ENCODE measurements at places on chromosomes 3 and 15.

DNA sequence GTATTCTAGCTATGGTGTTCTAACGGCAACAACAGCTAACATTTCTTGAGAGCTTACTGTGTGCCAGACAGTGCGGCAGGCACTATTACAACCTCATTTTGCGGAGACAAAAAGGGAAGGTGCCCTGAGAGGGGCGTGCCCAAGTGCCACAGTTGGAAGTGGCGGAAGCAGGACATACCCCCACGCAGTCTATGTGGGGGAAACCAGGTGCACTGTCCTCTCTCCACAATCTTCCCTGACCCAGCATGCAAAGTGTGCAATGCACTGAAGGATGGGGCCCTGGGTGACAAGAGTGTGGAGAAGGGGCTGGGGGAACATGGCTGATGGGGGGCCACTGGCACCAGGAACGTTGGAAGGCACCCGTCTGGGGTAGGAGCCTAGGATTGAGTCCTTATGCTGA is 8.6 kb downstream of the ANP32A start:
- no peak for DNase-seq

- DNase-seq = peak; percentile 6
Measured at GRCh38 chr3:115359536-115359935, 212.4 kb upstream of the ZBTB20 start.

DNA sequence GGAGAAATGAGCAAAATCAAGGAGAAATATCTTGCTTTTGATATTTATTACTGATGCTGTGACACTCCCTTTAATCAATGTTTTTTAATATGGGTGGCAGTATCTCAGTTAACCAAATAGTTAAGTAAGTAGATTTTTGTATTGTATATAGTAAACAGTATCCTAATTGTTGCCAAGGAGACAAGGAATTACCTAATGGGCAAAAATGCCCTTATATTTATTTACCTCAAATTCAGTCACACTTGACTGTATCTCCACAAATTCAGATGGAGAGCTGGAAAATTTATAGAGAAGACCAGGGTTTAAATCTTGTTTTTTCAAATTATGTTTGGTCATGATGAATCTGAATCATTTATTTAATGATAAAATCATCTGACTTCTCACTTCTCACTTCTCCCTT is 3.6 kb upstream of the CHD2 start:
- no peak for DNase-seq

DNA sequence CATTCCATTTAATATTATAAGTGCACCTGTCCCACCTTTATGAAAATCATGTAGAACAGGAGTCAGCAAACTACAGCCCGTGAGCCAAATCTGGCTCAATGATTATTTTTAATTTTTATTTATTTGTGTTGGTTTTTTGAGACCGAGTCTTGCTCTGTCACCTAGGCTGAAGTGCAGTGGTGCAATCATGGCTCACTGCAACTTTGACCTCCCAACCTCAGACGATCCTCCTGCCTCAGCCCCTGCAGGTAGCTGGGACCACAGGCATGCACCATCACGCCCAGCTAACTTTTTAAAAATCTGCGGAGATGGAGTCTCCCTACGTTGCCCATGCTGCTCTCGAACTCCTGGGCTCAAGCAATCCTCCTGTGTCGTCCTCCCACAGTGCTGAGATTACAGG is 42.0 kb downstream of the MYO1E start:
- DNase-seq = no peak

GRCh38 chr3:46930166-46930944 is 46.2 kb downstream of the CCDC12 start:
- DNase-seq = no peak

DNA sequence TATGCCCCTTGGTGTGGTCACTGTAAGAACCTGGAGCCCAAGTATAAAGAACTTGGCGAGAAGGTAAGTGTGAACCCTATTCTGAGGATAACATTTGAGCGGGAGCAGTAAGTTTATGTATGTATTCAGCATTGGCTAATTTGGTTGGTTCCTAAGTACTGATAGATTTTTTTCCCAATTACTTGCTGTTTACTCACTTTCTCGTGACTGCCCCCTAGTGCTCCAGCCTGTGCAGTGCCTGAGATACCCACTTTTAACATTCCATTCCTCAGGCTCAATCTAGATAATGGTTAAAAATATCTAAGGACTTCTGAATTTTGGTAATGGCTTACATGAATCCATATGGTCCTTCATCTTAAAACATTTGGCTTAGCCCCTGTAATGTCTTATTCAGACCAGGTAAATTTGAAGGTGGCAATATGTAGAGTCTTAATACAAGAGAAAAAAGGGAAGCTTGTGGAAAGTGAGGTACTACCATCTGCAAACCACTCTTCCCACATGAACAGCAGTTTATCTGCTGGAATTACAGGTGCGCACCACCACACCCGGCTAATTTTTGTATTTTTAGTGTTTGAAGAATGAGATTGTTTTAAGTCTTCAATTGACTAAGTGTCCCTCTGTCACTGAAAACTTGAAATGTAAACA is 7.1 kb downstream of the ELL3 start:
- peak; percentile 75 for DNase-seq

GRCh38 chr15:96217983-96218382 is 112.5 kb upstream of the NR2F2 start:
- no peak for DNase-seq

GRCh38 chr15:40953713-40954074 is 423 bp downstream of the CHAC1 start:
- no peak for DNase-seq

DNA sequence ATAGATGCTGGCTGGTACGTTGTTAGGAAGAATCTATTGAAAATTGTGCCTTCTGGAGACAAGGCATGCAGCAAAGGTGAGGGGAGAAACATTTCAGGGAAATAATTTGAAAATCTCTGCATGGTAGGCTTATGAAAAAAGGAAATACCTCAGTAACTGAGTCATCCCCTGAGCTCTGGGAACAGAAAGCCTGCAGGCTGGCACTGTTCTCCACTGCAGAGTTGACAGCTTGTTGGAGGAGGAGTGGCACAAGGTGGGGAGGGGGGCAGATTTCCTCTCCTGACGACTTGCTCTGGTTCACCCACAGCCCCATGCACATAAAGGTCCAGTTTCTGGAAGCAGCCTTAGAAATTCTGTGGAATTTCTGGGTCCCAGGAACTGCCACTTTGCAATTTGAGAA is 179.4 kb downstream of the ABHD5 start:
- DNase-seq = peak; percentile 88

GRCh38 chr3:153911116-153911515 is 210.1 kb upstream of the ARHGEF26 start:
- DNase-seq = no peak

- no peak for DNase-seq
Measured at GRCh38 chr3:32360493-32360827, 31.2 kb upstream of the CMTM7 start.

- peak; percentile 61 for DNase-seq
Measured at GRCh38 chr15:83282776-83283137, 1.7 kb downstream of the BNC1 start.

GRCh38 chr3:57080171-57080570 is 19.7 kb downstream of the SPATA12 start:
- no peak for DNase-seq

GRCh38 chr3:161354554-161354953 is 16.8 kb downstream of the SPTSSB start:
- DNase-seq = no peak

GRCh38 chr15:27622371-27622770 is 476.7 kb downstream of the OCA2 start:
- DNase-seq = no peak

GRCh38 chr3:114178770-114179368 is at the start of gene DRD3:
TSS of gene DRD3 (minus strand) at chr3:114179052. CDS start at chr3:114171992, 7,060 bp downstream.
- peak; percentile 43 for DNase-seq

- no peak for DNase-seq
Measured at GRCh38 chr15:42284551-42284950, 11.3 kb upstream of the TMEM87A start.

DNA sequence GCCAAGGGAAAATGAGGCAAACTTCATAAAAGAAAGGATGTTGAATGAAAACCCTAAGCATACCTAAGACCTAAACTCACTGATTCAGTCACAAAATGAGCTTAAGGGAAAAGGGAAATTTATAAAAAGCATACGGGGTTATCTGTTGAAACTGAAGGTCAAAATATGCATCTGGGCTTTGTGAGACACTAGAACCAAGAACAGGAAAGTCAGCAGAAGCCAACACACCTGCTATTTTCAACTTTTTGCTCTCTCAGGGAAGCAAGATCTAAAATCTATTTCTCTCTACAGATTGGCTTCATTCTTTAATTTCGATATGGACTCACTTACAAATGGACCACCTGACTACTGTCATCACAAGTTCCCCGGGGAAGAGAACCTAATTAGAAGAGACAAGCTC is 338.6 kb upstream of the NECTIN3 start:
- DNase-seq = no peak

GRCh38 chr3:125353128-125353527 is 22.0 kb downstream of the ZNF148 start:
- DNase-seq = no peak

GRCh38 chr15:57333487-57333886 is 42.8 kb upstream of the CGNL1 start:
- DNase-seq = peak; percentile 74

DNA sequence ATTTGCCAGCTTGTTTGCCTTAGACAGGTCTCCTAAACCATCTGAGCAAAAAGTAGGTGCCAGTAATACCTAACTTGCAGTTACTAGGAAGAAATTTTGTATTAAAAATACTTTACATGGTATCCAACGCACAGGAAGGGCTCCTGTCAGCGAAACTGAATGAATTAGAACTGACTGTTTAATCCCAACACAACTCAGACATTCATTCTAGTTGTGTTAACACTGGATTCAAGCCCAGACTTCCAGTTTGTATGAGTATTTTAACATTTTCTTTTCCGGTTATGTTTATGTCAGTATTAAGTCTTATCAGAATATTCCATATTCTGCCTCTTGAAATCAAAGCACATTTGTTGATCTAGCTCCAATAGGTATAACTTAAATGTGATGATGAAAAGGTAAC is 82.0 kb upstream of the SOX2 start:
- DNase-seq = no peak

- peak; percentile 29 for DNase-seq
Measured at GRCh38 chr15:63872759-63873510, 39.2 kb upstream of the HERC1 start.

DNA sequence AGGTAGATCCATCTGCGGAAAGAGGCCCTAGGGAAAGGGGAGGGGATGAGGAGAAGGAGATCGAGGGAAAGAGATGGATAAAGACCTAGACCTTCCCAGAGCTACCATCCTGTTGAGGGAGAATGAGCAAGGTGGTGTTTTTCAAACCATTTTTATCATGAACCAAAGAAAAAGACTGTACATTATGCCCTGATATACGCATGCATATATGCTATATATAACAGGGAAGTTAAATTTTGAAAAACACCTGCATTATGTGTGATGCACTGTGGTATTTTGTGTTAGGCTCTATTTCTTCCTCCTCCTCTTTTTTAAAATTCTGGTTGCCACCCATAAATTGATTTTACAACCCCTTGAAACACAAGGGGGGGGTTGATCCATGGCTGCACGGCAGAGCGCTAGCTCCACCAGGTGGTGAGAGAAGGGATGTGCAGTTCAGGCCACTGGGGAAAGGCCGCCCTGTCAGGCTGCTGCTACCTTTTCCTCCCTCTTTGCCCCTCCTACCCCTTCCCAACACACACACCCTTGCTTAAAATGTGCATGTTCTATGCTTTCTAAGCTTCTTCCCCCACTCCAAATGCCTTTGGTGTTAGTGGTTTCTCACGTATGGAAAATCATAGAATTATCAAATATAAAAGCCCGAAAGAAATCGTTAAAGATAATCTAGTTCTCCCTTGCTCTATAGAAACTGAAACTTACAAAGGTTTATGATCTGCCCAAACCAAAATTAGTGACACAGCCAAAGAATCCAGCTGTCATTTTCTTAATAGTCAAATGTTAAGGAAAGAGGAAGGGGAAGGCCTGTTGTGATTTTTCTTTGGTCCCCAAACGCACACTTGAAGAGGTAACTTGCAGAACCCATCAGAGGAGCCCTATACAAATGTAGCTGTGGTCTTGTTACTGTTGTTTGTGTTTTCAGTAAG is 262.0 kb upstream of the UMPS start:
- peak; percentile 55 for DNase-seq

GRCh38 chr3:9727041-9727595 is 4.4 kb upstream of the BRPF1 start:
- peak; percentile 61 for DNase-seq

DNA sequence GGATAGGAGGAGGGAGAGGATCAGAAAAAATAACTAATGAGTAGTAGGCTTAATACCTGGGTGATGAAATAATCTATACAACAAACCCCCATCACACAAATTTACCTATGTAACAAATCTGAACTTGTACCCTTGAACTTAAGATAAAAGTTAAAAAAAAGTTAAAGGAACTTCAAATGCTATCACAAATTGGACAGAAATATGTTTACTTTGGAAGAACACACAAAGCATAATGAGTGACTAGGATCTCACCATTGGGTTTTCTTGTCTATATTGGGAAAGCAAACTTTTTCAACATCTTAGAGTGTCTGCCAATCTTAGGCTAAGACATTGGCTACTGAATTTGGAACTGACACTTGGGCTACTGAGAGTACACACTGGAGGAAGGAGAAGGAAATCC is 140.4 kb downstream of the THRB start:
- DNase-seq = no peak
